Stimulated activated naive CD4-positive, alpha-beta T cell (primary cell): ENCODE measurements at places on chromosomes 5 and 9.

DNA sequence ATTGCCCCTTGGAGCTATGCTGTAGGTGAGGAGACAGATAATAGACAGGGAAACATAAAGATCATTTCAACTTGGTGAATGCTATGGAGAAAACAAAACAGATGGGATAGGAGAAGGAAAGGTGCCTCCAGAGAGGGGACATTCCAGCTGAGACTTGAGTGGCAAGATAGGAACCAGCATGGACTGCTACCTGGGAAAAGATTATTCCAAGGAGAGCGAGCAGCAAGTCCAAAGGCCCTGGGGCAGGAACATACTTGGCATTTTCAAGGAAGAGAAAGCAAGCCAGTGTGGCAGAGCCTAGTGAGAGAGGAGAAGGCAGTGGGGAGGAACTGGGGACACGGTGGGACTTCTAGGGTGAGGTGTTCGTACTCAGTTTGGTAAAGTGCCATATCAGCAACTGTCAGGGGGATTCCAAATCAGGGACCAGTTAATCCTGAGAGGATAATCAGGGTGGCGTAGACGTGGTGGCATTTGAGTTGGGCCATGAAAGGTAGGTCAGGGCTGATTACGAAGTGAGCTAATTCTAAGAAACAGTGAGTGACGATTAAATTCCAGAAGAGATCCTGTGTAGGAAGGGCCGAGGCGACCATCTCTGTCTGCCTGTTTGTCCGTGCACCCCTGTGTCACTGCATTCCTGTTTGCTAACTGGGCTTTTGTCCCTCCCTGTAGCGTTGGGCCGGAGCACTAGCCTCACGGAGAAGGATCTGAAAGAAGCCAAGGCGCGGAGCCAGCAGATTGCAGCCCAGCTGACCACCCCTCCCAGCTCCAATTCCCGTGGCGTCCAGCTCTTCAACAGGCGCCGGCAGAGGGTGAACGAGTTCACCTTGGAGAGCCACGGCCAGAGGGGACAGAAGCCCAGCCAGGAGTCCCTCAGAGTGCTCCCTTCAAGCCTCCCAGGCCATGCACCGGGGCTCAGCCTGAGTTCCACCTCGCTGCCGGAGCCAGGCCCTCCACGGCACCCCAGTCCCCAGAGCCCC is 7.1 kb downstream of the SYNPO start:
- no peak for DNase-seq

DNA sequence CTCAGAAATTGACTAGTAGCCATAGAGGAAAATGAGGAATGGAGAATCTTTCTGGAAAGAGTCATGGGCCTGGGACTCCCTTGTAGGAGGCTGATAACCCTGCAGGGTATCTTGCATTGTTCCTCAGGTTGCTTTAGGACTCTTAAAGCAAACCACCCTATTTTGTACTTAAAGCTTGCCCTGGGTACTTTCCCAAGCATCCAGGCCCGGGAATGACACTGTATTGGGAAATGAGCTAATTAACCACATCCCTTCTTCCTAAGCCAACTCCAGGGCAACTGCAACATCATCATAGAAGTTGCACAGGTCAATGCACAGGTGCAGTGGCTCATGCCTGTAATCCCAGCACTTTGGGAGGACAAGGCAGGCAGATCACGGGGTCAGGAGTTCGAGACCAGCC is 55.9 kb downstream of the UGCG start:
- DNase-seq = no peak

GRCh38 chr5:114362197-114362976 is 517 bp downstream of the KCNN2 start:
- no peak for DNase-seq

- no peak for DNase-seq
Measured at GRCh38 chr5:127311349-127311748, 20.8 kb downstream of the MEGF10 start.

- no peak for DNase-seq
Measured at GRCh38 chr5:31122998-31123951, 70.2 kb upstream of the CDH6 start.

GRCh38 chr9:87167582-87167981 is 220.3 kb upstream of the GAS1 start:
- DNase-seq = no peak

DNA sequence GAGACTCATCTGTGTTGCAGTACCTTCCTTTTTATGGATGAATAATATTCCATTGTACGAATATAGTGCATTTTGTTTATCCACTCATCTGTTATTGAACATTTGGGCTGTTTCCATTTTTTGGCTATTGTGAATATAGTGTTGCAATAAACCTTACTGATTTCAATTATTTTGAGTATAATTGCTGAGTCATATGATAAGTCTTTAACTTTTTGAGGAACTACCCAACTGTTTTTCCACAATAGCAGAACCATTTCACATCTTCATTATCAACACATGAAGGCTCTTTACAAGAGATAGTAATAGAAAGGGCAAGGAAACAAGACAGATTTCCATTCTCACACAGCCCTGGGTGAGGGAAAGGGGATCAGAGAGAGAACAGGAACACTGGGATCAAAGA is 329.2 kb downstream of the RAB3C start:
- DNase-seq = no peak

DNA sequence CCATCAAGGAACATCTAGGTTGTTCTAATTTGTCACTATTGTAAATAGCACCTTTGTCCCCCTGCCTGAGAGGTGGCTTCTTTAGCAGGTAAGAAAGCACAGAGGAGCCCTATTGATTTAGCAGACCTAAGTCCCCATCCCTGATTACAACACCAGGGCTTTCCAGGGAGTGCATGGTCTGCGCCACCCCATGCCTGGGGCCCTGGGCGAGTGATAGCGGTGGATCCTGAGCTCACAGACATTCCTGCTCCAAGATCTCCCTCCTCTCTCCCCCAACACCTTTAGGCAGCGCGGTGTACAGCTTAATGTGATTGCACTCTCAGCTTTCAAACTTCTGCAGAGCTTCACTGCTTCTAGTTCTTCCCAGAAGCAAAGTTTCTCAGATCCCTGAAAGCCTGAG is 67.4 kb upstream of the WWC1 start:
- no peak for DNase-seq

DNA sequence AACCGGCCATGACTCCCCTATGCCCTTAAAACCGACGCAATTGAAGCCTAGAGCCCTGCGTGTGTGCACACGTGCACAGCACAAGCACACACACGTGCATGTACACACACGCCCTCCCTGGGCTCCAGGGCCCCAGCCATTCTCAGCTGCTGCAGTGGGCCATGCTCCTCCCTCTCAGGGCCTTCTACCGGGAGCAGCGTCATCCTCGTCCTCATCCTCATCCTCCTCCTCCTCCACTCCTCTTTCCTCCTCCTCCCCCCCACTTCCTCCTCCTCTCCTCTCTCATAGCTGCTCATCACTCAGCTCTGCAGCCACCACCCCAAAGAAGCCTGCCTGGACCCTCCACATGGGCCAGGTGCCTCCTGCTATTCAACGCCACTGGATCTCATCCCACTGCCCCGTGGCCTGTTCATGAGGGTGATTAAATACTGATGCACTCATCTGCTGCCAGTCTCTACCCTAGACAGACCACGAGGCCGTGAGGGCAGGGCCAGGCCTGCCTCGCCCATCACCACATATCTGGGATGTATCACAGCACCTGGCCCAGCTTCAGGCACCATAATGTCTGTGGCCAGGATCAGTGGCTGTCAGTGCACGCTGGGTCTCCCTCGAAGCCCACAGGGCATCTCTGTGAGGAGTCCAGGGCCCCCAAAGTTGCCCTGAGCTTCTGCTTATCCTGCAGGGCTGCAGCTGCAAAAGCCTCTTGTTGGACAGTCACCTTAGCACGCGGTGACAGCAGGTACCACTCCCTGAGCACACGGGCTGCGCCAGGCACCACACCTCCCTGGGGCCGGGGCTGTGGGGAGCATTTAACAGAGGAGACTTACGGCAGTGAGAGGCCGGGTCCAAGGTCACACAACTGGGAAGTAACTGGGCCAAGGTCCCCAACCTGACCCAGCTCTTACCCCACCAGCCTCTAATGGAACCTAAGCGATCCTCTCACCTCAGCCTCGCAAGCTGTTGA is 9.8 kb downstream of the FAM78A start:
- DNase-seq = peak; percentile 36

DNA sequence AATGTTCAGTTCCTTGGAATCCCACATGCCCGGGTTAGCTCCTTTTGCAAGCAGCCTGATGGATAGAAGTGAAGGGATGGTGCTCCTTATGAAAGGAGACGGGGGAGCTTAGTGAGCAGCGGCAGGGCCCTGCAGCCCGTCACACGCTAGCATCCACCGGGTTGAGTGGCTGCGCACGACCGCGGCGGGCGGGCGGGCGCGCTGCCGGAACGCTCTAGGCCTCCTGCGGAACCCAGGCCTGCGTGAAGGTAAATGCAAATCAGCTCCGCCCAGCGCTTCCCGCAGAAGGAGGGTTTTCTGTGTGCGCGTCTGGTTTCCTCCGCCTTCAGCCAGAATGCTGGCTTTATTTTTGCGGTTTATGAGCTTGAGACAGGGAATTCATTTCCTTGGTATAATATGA is 19.8 kb downstream of the IL12B start:
- DNase-seq = no peak

DNA sequence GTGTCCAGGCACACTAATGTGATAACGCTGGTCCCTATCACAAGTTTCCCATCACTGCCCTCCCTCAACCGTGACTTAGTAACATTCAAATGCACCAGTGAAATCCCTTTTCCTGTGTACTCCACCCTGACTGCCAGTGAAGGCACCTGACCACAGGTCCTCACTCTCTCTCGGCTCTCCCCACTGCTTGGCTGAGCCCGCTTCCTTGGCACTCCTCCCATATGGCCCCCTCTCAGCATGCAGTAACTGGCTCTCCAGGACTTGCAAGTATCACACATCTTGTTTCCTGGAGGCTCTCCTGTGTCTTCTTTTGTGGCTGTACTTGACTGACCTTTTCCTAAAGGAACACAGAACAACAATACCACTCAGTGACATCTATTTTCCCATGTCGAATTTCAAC is 292.0 kb upstream of the ZNF608 start:
- no peak for DNase-seq

GRCh38 chr9:21831841-21832509 is 29.5 kb downstream of the MTAP start:
- no peak for DNase-seq

DNA sequence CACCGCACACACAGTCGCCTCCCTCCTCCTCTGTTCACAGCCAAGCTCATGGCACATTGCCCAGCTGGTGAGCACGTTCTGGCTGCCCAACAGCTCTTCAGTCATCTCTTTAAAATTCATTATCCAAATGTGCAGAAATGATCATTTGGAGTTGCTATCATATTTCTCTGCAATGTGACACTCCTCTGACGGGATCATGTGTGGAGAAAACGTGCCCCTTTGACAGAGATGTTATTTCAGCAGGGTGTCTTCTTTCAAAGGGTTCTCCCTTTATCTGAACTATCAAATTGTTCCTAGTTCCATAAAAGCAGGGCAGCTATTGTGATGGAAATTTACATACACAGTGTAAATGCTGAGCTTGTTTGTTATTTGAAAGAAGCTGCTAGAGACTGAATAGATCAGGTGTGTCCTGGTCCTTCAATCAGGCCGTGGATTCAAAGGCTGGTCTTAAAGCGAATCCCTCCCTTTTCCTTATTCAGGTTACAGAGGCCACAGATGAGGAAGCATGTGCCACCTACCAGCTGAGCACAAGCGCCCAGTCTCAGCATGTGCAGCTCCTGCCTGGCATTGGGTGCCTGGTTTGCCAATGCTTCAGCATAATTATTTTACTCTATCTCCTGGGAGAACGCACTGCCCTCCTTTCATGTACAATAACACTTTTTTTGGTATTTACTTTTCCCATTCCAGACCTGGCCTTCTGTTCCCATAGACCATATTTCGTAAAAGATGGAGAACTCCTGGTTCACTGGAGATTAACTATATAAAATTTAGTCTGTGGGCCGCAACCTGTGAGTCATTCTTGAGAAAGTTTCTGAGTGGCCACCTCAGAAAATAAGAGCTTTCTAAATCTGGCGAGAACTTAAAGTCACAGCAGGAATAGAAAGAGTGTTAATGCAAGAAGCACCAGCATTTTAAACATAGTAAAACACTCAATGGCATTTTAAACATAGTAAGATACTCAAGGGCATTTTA is 433.7 kb downstream of the ENC1 start:
- no peak for DNase-seq

- no peak for DNase-seq
Measured at GRCh38 chr9:32807217-32807616, 23.9 kb downstream of the TMEM215 start.

GRCh38 chr9:26535151-26535550 is 357.5 kb downstream of the CAAP1 start:
- no peak for DNase-seq

- no peak for DNase-seq
Measured at GRCh38 chr9:72575666-72576065, 54.3 kb downstream of the TMC1 start.

- DNase-seq = no peak
Measured at GRCh38 chr9:76292246-76292645, 102.0 kb downstream of the RFK start.

GRCh38 chr9:35741740-35742139 is 7.3 kb downstream of the GBA2 start:
- DNase-seq = no peak

- no peak for DNase-seq
Measured at GRCh38 chr5:74054641-74055421, 428.8 kb downstream of the ARHGEF28 start.

DNA sequence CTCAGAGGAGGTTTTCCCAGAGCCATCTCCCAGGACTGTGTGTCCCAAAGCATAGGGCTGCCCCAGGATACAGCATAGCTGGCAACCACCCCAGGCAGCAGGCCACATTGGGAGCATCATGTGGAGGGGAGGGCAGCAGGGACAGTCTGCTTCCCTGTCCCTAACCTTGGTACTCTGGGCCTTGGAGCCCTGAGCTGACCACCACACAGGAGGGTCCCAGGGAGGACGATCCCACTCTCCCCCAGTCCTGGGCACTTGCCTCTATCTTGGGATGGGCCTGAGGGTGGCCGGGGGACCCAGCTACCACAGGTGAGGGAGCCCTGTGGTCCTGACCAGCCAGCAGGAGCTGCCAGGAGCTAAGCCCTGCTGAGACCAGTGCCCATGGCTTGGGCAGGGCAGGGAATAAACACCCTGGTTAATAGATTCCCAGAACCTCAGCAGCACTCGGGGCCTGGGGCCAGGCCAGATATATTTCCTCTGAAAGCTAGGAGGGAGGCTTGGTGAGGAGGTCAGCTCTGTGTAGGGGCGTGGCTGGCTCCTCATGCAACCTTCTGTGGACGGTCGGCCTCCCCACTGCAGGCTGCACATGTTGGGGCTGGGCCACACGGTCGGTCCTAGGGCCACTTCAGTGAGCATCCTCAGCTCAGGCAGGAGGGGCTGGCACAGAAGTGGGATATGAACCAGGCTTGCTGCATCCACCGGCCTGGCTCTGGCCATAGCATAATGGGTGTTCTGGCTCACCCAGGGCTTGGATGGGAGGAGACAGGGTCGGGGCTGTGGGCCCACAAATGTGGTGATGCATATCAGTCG is 4.2 kb downstream of the NINJ1 start:
- no peak for DNase-seq
